ENCODE measurements at places on chromosomes 11 and 22. TPM values are rescaled to one million over a fixed set of nuclear protein-coding genes. Genes with fewer than 3 reads are reported as not detected.
A peak's percentile ranks its signal among the peaks of the same experiment; 100 is the strongest.

MCAT gene
- 15.6 TPM for total RNA-seq

PDE2A gene
- 13.1 TPM for total RNA-seq

IRAG1 gene
- 2.4 TPM for total RNA-seq

ALDH3B1 gene
- total RNA-seq, result 107 TPM

INS gene
- not detected for total RNA-seq

BCO2 gene
- 8.4 TPM for total RNA-seq

DNA sequence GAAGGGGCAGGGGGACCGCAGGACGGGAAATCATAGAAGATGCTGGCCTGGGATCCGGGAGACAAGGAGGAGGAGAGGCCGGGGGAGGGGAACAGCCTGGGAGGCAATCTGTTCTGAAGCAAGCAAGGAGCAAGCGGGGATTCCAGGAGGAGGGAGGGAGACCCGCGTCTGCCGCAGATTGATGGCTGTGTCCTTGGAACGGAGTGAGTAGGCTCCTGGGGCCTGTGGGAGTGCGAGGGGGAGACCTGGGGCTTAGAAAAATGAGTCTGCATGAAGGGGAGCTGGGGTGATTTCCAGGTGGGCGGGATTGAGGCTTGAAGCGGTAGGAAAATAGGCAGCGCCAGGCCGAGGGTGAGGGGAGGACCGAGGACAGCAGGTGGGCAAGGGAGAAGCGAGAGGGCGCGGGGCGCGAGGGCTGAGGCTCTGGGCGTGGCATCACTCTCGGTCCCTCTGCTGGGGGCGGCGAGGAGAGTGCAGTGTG, 1.6 kb upstream of the LRRC55 start:
- H3K36me3 ChIP-seq, result no peaks in the 10 kb centered on the region
- H3K4me3 ChIP-seq, result no peak overlapping the region
- no peaks in the 10 kb centered on the region for H3K27me3 ChIP-seq
- peak; percentile 62 for DNase-seq

GRCh38 chr11:128772814-128773213, 78.9 kb downstream of the FLI1 start:
- no peaks in the 10 kb centered on the region for H3K27me3 ChIP-seq
- no peak overlapping the region for H3K27ac ChIP-seq
- H3K4me1 ChIP-seq, result peaks cover 21% of the 10 kb centered on the region
- H3K36me3 ChIP-seq, result no peaks in the 10 kb centered on the region
- DNase-seq, result peak; percentile 85

- no peaks in the 10 kb centered on the region for H3K36me3 ChIP-seq
- H3K27me3 ChIP-seq, result no peaks in the 10 kb centered on the region
- no peak overlapping the region for H3K27ac ChIP-seq
- H3K4me1 ChIP-seq, result no peaks in the 10 kb centered on the region
- no peak overlapping the region for H3K4me3 ChIP-seq
Observed at GRCh38 chr11:129089279-129089678, 102.8 kb downstream of the ARHGAP32 start.

GRCh38 chr22:48738204-48738980, 1089.3 kb downstream of the BRD1 start:
- H3K4me3 ChIP-seq, result no peak overlapping the region
- H3K27ac ChIP-seq, result no peak overlapping the region
- peak; percentile 40 for DNase-seq
- H3K36me3 ChIP-seq, result no peaks in the 10 kb centered on the region

DNA sequence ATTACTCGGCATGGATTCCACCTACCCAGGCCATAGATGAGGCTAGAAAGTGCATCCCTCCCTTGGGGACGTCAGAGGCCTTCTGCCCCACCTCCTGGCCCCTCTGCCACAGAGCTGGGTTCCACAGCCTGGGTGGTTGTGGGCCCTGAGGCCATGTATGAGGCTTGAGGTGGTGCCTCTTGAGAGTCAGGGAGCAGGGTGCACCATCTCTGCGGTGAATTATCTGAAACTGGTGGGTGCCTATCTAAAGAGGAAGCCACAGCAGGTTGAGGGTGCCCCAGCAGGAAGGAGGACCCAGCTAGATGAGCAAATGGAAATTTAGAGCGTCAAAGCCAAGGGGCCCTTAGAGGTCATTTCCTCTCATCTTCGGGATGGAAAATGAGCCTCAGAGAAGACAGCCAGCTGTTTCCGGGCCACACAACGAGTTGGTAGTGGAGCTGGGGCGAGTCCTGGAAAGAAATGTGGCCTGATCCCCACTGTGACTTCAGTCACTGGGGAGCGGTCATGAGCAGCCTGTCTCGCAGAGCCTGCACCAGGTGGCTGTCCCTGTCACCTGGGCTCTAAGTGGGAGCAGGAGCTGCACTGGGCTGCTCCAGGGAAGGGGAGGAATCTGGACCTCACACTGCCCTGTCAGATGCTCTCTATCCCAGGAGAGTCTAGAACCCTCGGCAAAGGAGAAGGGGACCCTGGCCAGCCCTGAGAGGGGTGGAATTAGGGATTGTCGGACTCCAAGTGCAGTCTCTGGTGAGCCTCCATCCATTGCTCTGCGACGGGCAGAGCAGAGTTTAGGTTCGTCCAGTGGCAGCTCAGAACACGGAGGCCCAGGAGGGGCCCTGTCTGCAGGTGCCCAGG, 7.3 kb downstream of the ADORA2A start:
- H3K36me3 ChIP-seq, result no peaks in the 10 kb centered on the region
- no peak overlapping the region for H3K4me3 ChIP-seq
- H3K27me3 ChIP-seq, result no peaks in the 10 kb centered on the region
- peak; percentile 56 for DNase-seq
- peaks cover 55% of the 10 kb centered on the region for H3K4me1 ChIP-seq
- peak overlapping the region; percentile 77 for H3K27ac ChIP-seq

- DNase-seq, result no peak
- H3K4me1 ChIP-seq, result no peaks in the 10 kb centered on the region
- no peaks in the 10 kb centered on the region for H3K27me3 ChIP-seq
- no peaks in the 10 kb centered on the region for H3K36me3 ChIP-seq
Observed at GRCh38 chr11:110454609-110455008, 24.9 kb downstream of the FDX1 start.

- H3K27me3 ChIP-seq, result no peaks in the 10 kb centered on the region
- H3K4me1 ChIP-seq, result peaks cover 35% of the 10 kb centered on the region
- H3K4me3 ChIP-seq, result peak overlapping the region; percentile 52
- peak overlapping the region; percentile 97 for H3K27ac ChIP-seq
- no peak for DNase-seq
- no peaks in the 10 kb centered on the region for H3K36me3 ChIP-seq
Observed at GRCh38 chr11:128520206-128520887, 67.0 kb downstream of the ETS1 start.

DNA sequence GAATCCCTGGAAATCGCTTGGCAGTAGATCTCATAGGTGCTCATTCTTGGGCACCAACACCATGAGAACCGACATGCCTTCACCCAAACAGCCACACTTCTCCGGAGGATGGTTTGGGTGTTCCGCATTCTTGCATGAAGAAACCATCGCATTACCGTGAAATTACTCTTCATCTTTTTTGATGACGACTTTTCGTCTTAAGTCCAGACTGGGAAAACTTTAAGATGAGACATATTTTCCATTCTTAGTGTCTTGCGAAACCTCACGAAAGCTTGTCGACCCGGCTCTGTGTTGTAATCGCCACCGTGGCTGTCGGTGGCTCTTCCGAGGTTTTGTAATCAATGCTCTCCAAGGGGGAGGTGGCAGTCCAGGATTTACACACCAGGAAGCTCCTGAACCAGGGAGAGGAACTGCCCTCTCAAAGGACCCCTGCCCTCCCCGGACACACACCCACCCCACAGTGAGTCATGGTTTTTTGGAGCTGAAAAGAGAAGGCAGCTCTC, 1.7 kb downstream of the TOM1 start:
- no peaks in the 10 kb centered on the region for H3K36me3 ChIP-seq
- H3K4me3 ChIP-seq, result peak overlapping the region; percentile 80
- H3K27ac ChIP-seq, result peak overlapping the region; percentile 98
